ENCODE measurements at places on chromosomes 7 and 10.

DNA sequence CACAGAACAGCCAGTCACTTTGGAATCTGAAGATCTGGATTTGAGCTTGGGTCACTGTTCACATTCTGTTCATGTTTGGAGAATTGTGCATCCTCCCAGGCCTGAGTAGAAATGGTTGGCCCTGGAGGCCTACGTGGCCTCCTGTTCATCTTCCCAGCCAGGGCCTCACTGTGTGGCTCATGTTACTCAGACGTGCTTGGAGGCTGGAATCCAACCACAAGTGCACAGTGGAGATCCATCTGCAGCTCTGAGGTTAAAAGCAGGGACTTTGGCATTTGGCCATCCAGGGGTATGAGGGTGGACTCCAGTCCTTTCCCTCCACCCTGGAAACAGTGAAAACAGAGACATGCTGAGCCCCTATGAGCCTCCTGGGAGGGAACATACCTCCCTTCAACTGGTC lies 709.0 kb upstream of the IGFBP3 start:
- no peak for DNase-seq

DNA sequence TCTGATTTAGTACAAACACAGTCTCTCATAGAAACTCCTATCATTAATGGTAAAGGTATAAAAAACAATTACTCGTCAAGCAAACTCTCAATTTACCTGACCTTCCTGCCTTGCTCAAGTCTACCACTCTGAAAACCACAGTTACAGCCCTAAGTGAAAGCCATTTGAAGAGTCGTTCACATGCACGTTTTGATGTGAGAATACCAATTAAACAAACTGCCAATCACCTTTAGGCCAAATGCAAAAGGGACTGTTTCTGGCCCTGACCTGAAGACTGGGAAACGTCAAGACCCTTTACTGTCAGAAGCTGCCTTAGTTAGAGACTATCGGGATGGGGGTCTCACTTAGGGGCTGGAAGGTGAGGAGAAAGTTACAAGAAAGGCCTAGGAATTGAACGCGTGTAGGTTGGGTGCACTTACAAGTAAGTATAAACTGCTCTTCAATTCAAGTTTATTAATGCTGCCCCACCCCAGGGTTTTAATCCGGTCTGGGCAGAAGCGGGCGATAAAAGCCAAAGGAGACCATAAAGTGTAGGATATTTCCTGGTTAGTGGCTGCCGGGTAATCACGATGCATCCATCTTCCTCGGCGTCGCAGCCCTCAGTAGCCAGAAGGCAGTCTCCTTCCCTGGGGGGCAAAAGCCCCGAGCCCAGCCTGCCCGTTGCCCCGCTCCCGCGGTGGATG lies 935 bp downstream of the TM9SF3 start:
- no peak for DNase-seq

GRCh38 chr10:74432841-74433594 lies 282.0 kb downstream of the ADK start:
- no peak for DNase-seq

DNA sequence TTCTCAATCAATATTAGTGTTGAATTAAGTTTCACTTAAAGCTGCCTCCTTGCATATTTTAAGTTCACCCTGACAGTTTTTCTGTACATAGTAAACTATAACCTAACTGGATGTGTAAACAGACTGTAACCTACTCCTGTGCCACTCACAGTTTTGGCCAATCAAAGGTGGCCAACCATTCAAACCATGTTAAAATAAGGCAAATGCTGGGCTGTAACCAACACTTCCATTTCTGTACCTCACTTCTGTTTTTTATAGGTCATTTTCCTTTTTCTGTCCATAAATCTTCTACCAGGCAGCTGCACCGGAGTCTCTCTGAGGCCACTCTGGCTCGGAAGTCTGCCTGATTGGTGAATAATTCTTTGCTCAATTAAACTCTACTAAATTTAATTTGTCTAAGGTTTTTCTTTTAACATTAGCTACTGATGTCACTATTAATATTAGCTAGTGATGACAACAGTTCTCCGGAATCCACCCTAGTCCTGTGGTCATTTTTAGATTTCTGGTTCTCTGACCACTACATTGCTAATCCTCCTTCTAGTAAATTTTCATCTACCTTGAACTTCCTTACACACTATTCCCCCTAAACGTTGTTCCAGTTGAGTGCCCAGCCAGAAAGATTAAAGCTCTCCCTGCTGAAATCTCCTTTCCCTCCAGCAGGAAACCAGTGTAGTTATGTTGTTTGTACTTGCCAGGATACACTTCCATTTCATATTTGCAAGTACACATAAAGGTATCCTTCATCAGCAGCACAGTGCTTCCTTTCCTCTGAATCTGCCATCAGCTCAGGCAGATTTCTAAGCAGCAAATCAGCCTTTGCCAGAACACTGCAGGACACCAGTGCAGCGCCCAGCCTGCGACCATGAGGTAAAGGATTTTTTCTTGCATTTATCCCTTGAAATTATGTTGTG lies 18.6 kb upstream of the IFIT2 start:
- DNase-seq = no peak

- no peak for DNase-seq
Observed at GRCh38 chr7:54796853-54797252, 37.8 kb upstream of the SEC61G start.

DNA sequence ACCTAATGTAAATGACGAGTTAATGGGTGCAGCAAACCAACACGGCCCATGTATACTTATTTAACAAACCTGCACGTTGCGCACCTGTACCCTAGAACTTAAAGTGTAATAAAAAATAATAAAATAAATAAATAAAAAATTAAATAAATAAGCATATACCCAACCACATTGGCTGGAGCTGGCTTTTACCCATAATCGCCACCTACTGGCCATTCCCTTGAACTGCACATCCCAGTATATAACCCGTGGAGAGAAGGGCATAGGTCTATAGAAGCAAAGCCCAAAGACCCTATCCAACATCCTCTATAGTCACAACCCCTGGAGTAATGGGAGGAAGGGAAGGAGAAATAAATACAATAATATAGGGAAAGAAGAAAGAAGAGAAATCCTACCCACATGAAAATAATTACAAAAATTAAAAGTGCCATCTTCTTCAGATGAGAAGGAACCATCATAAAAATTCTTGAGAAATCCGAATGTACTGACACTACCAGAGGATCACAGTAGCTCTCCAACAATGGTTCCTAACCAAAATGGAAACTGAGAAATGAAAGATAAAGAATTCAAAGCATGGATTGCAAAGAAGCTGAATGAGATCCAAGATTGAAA lies 65.6 kb downstream of the TWIST1 start:
- DNase-seq = peak; percentile 3

DNA sequence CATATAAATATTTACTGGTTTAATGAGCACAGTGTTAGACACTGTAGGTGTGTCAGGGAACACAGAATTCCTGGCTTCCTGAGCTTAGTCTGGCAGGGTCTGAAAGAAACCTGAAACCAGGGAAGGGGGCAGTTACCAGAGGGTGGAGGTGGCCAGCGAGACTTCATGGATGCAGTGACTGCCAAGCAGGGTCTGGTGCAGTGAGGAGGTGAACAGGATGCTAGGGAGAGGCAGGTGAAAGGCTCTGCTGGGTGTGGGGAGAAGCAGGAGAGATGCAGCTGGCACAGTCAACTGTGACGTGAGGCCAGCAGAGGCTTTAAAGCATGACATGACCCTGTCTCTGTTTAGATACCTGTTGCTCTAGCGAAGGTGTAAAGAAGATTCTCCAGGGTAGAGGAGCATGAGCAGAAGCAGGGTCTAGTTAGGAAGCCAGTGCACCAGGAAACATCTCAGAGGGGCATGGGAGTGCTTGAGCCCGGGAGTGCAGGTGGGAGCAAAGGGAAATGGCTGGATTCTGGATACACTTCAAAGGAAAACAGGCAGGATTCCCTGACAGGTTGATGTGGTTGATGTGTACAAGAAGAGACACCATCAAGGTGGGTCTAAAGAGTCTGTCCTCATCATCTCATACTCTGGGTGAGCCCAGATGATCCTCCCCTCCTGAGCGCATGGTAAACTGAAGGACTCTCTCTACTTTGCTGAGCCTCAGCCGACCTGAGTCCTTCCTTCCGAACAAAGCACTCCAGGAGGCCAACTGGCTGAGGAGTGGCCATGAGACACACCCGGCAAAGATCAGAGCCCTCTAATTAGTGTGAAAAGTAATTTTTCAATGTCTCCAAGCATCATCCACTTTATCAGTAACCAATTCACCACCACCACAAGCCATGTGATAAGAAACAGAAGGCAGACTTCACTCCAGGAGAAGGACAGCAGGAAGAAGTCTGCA lies 186.8 kb downstream of the COBL start:
- DNase-seq = no peak

DNA sequence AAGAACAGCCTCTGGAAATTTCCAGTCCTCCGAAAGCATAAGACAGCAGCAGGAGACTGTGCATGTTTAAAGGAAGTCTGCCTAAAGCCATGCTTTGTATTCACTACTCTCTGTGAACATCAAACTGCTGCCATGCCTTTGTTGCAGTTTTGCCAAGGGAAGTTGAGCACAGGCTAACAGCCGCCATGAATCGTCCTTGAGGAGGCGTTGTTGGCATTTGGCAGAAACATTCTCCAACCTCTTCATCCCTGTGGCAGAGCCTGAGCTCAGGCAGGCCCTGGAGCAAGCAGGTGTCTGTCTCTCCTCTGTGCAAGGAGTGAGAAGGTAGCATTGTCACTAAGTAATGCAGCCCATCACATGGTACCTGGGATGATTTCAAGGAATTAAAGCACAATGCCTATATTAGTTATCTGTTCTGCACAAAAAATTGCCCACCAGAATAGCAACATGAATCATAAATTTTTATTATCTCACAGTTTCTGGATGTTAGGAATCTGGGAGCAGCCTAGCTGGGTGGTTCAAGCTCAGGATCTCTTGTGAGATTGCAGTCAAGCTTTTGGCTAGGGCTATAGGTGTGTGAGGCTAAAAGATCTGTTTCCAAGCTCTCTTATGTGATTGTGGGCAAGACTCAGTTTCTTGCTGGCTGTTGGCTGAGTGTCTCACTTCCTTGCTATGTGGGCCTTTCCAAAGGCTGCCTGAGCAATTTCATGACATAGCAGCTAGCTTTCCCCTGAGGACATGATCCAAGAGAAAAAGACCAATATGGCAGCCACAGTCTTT lies 46.5 kb upstream of the KIAA1217 start:
- no peak for DNase-seq

GRCh38 chr7:69550991-69551390 lies 47.3 kb upstream of the AUTS2 start:
- DNase-seq = no peak

GRCh38 chr7:115368998-115369397 lies 447.1 kb downstream of the MDFIC start:
- no peak for DNase-seq

- DNase-seq = no peak
Observed at GRCh38 chr10:32338262-32338661, 8.7 kb downstream of the EPC1 start.

DNA sequence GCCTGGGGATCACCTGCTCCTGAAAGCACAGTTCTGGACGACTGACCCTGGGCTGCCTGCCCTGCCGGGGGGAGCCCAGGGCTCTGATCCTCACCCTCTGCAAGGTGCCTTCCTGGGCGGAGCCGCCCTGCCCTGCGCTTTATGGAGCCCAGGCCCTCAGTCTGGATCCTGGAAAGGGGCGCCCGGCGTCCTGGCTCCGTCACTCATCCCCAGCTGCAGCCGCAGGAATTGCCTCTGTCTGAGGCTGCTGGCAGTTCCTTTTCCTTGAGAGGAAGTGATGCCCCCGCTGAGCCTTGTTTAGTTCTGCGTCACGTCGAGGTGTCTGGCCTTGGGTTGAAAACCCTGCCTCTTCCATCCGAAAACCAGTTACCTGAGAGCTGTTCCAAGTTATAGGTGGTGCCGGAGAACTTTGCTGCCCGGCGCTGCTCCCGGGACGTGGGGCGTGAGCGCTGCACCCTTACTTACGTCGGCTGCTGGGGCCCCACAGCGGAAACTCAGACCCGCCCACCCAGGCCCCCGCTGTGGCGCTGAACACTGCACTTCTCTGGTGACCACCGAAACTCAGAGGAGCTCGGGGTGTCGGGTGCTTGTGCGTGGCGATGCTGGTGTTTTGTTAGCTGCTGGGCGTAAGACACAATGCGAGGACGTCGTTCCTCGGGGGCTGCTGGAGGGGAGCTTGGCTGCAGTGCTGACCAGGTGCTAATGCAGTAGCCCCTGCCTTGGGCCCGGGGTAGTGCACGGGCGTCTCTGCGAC lies 5.4 kb downstream of the MAFK start:
- no peak for DNase-seq

- no peak for DNase-seq
Observed at GRCh38 chr7:117186218-117187010, 136.4 kb downstream of the WNT2 start.

GRCh38 chr7:5704534-5704922 lies 76.9 kb downstream of the RNF216 start:
- peak; percentile 46 for DNase-seq

GRCh38 chr7:1512781-1513656 lies 8.8 kb upstream of the INTS1 start:
- DNase-seq = peak; percentile 40

DNA sequence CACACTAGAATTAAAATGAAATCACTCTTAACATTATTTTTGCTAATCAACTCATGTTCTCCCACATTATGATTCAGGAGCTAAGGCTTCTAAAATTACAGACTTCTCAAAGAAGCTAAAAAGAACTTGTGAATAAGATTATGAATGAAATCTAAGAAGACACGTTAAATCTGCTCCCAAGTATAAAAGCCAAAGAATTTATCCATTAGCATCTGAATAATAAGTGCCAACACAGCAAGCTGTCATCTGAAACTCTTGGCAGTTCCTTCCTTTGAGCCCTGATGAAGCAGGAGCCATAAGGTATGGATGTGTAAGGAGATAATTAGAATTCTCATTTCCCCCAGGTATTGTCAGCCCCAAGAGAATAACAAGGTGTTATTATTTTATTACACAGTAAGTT lies 50.3 kb downstream of the TPK1 start:
- peak; percentile 38 for DNase-seq

GRCh38 chr7:104943502-104944343 lies 70.3 kb upstream of the KMT2E start:
- DNase-seq = no peak

- no peak for DNase-seq
Observed at GRCh38 chr10:86123715-86124114, 242.9 kb downstream of the GRID1 start.

- peak; percentile 86 for DNase-seq
Observed at GRCh38 chr10:72354356-72355213, at the start of gene DNAJB12. Gene DNAJB12 (minus strand): TSS chr10:72354919. CDS start chr10:72354897, 22 bp downstream.

DNA sequence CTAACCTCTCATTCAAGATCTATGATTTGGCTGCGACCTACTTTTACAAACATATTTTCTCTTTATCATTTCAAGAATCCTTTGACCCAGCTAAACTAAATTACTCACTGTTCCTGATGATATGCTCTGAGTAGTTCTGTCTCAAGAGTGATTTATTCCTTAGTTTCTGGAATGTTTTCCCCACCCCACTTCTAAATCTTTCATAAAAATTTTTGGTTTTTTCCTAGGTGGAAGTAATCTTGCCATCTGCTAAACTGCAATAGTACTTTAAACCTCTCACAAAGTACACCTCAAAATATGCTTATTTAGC lies 170.8 kb downstream of the DNAJC1 start:
- no peak for DNase-seq

- no peak for DNase-seq
Observed at GRCh38 chr10:101666083-101666482, 28.9 kb downstream of the FBXW4 start.
